Stimulated activated CD4-positive, alpha-beta T cell treated with anti-CD3 and anti-CD28 coated beads, Interleukin-2, amount 100 ng/mL, for 4 hours (primary cell): ENCODE measurements at places on chromosomes 2 and 18.

DNA sequence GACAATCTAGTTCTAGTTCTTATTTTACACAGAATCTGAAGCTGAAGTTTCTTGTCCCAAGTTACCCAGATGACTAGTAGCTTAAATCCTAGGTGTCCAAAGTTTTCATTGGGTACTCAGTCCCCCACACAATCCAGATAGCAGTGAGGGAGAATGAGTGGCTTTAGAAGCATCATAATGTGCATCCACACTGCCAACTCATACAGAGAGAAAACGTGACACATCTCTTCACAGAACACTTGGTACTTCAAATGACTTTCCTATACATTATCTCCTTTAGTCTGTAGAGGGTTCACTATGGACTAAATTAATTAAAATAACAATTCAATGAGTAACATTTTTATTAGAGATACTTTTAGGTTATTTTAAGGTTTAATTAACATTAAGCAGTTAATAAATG lies 45.2 kb downstream of the STRADB start:
- DNase-seq = no peak

- no peak for DNase-seq
These were observed 105.3 kb upstream of the TTN start for GRCh38 chr2:178912416-178913048.

- no peak for DNase-seq
These were observed 417.6 kb downstream of the LRRTM4 start for GRCh38 chr2:77104554-77104953.

DNA sequence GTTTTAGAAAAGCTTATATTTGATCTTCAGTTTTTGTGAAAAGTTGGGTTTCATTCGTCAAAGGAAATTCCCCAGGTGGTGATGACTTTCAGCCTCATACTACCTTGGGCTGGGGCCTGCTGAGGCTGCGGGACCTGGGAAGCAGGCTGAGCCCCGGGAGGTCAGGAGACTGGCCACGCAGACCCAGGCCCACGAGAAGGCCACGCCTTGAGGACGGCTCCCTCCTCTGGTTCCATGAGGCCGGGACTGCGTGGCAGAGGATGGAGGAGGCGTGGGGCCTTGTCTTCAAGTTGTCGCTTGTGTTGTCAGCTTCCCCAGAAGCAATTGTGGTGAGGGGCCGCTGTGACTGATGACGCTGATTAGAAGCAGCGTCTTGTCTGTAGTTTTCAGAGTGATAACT lies 11.8 kb downstream of the CNDP2 start:
- no peak for DNase-seq

DNA sequence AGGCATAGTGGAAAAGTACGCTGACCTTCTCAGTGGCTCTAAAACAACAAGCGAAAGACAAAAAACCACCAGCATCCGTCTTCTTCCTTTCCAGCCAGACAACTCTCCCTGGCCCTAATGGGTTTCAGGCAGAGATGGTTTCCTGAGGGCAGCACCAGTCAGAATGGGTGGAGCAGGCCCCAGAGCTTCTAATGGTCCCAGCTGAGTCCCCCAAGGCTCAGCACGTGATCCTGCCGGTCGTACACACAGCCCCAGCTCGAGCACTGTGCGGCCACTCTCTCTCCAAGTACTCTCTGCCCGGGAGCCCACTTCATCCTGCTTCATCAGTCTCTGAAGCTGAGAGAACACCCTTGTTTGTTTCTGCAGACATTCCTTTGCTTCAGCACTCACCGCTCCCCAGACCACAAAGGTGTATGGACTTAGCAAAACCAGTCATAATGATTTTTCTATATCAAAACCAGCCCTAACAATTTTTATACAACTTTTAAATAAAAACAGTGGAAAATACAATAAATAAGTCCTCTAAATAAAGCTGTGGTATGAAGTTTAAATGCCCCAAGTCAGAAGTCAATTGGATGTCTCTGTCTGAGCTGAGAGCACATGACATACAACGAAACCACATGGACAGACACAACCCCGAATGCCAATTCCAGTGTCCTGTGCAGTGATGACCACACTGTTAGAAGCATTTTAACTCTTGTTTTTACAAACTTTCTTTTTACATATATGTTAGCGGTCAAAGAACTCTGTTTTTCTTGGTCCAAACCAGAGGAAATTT lies 63.9 kb downstream of the PARD6G start:
- no peak for DNase-seq

GRCh38 chr2:29106980-29107388 lies 8.2 kb upstream of the CLIP4 start:
- no peak for DNase-seq

- no peak for DNase-seq
These were observed 9.6 kb downstream of the SERPINB2 start for GRCh38 chr18:63897072-63897471.

GRCh38 chr18:24651434-24651833 lies 191.0 kb downstream of the HRH4 start:
- no peak for DNase-seq

DNA sequence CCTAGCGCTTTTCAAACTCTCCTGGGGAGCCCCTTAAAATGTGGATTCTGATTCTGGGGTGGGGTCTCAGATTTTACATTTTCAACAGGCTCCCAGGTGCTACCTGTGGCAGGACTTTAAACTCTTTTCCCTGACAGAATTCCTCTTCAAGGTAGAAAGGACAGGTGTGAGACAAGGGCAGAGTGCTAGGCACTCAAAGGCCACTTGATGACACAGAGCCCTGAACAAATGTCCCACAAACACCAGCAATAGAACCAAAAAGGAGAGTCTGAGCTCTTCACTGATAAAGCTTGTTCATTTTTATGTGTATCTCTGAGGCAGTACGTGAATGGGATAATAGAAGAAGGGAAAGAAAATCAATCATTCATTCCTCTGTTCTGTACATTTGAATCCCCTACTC lies 77.7 kb upstream of the PELI1 start:
- no peak for DNase-seq

DNA sequence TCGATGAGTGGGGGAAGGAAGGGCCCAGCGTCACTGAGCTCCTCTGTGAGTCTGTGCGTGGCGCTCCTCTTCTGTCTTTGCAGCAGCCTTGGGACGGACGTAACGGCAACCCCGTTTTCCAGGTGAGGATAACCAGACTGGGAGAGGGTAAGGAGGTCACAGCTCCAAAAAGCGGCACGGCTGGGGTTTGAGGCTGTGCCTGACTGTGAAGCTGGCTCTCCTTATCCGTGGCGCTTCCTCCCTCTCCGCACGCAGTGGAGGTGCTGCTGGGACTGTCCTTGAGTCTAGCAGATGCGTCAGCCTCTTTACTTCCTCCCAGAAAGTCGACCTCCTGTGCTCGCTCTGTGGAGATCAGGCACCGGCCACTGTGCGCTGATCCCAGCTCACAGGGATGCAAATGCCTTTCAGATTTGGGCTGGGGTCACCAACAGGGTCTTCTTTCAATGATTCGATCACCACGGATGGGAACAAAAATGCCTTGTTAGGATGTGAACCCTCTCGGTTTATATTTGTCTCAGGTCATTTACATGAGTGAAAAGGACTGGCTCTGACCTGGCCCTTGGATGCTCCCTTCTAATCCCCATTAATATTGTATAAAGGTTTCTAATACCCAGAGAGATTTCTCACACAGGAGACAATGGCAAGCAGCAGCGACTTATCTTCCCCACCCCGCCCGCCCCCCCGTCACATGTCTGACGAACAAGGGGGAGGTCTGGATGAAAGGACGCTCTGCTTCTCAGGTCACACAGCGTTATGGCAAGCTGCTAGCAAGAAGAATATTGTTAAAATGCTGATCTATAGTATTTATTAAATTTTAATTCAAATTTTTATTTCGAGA lies 30.1 kb upstream of the E2F6 start:
- no peak for DNase-seq

DNA sequence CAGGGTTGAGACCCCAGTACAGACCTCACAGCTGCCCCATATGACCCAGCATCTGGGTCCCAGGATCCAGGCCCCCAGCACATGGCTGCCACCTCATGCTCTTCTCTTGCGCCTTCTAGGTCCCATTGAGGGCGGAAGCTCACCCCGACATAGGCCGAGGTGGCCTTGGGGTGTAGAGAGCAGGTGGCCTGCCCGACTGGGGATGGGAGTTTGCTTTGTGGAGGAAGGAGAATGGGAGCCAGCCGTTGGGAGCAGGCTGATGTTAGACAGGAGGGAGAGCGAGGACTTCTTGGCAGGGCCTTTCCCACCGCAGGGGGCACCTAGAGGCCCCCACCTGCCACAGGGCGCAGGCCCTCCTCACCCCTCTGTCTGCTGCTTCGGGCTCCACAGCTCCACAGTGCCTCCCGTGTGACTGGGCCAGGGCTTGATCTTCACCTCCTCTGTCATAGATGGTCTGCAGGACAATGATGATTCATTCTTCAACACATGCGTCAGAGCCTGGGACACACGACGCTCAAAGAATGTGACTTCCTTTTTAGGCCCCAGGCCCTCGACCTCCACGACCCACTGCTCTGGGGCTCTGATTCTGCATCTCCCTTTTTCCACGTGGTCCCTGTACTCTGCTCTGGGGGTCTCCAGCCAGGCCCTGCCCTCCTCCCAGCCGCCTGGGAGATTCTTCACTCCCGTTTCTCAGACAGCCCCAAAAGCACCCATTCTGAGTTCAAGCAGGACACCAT lies 86.6 kb upstream of the ODC1 start:
- no peak for DNase-seq
